Mesenteric fat pad (tissue), 1 donor: ENCODE measurements at places on chromosomes 6 and 20. TPM values are rescaled to one million over a fixed set of nuclear protein-coding genes. Genes with fewer than 3 reads are reported as not detected.

DNA sequence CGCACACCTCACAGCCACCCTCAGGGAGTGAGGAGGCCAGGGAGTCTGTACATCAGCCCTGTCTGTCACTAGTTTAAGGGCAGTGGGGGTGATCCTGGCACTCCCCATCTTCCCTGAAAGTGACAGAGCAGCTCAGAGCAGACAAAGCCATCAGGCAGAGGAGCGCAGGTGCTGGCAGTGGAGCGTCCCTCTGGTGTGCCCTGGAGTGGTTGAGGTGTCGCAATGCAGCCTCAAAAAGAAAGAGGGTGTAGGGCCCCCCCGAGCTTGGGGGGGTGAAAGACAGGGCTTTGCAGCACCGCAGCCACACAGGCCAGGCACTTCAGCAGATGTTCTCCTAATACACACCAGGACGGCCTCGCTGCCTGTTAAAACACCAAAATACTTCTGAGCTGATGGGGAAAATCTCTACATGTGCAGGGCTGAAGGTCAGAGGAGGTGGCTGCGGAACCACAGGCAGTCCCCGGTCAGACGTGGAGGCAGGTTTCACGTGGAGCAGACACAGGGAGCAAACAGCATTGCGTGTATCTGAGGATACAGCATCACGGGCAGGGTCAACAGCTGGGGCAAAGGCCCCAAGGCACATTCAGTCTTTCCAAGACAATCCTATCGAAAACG is 69.5 kb downstream of the PREX1 start:
- no peak for DNase-seq

DNA sequence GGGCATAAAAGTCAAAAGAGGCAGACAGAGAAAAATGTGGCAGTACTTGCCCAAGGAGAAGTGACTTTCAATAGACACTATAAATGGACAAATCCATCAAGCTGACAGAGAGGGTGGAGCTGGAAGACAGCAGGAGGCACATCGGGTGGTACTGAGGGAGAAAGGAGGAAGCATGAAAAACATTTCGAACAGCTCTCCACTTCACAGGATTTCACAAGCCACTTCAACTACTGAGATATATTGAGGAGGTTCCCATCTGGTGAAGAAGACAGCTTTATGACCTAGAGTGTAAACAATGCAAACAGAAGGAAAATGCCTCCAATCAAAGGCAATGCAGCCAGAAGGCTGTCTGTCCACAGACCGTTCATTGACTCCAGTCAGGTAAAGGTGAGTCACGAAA is 259.4 kb upstream of the ECI2 start:
- DNase-seq = no peak

DNA sequence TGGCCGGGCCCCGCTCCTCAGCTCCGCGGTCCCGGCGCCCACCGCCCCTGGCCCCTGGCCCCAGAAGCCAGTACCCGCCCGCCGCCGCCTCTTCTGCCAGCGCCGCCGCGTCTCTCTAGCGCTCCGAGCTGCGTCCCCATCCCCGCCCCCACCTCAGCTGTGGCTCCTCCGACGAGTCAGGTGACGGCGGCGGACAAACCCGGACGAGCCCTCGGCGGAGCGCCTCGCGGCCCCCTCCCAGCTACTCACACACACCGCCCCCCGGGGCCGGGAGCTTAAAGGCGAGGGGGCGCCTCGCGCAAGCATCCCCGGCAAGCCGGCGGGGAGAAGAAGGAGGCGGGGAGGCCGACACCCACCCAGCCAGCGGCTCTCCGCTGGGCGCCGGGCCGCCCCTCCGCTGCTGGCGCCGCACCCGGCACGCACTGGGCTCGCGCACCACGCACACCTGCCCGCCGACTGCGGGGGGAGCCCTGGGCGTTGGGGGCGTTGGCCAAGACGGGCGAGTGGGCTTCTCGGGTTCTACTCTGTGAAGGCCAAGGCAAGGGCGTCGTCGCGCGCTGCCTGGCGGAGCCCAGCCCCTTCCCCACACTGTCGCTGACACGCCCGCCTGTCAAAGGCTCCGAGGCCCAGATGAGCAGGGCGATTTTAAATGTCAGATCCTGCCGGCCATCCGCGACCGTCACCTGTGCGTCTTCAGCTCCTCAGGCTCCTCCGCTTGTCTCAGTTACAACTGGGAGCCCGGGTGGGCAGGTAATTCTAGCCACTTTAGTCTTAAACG is at the start of gene SNAP91:
TSS of gene SNAP91 (minus strand) at position 132 of the 778 bp plus-strand sequence. CDS start 1,174 bp downstream, outside the sequence.
- DNase-seq = no peak

DAAM2 gene
- 83.8 TPM for total RNA-seq

DNA sequence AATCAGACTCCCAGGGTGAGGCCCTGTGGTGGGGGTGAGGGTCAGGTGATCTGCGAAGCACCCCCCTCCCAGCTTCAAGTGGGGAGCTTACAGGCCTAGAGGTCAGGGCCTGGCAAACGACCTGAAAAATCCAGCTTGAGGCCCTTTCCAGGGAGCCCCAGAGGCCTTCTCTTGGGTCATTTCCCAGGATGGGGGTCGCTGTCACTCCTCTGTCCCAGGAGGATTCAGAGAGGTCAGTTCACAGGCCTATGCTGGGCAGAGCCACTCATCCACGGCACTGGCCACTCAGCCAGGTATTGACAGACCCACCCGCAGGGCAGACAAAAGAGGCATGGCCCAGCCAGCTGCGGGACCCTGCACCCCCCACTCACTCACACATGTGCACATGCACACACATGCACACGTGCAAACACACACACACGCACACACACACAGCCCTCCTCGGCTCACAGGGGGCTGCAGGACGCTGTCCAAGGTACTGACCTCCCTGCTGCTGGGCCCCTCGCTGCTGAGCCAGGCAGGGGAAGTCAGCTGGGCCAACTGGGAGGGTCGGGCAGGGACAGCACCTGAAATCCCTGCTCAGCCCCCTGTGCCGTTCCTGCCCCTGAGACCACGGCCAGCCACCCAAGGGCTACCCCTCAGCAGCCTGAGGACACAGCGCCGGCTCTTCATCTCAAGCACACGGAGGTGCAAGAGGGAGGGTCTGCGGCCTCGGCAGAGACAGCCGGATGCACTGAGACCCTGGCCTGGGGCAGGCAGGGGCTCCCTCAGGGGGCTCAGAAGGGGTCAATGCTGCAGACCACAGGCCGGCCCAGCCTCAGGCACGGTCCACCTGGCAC is 113.8 kb downstream of the TAF4 start:
- peak; percentile 60 for DNase-seq

DNA sequence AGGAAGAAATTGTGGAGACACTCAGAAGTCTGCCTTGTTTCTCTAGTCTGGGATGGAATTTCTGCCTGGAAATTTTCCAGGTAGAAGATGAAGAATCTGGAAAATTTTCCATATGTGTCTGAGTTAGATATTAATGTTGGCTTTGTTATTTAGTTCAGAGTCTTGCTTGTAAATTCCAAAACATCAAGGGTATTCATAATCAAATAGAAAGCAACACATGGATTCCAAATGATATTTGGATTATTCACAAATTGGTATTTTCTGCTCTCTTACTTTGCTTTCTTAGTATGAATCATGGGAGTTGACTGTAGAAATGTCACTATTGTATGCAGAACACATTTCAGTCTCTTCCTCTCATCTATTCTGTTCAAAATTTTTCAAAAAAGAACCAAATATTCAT is 116.0 kb downstream of the GRIK2 start:
- no peak for DNase-seq
